Activated CD4-positive, alpha-beta memory T cell treated with anti-CD3 and anti-CD28 coated beads, Interleukin-2, amount 10 ng/mL, durations not matched to agents 7 days and 5 days (primary cell): ENCODE measurements at places on chromosomes 16 and 17.

DNA sequence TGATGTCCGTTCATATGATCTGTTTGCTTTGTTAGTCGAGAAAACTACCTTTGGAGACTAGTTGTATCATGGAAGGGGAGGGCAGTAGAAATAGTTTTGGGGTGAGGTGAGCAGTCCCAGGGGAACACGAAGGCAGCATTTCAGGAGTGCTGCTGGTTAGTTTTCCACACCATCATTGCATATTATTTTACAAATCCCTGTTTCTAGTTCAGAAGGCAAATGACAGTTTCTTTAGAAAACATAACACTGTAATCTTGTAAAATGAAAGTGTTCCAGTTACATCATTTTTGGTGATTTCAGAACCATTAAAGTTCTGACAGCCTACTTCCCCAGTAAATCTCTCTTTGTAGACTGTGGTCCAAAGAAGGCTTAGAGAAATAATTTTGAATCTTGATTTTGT is 25.4 kb downstream of the BANP start:
- DNase-seq = no peak
- no peak overlapping the region for H3K27ac ChIP-seq
- no peak overlapping the region for H3K4me3 ChIP-seq
- H3K4me1 ChIP-seq = peaks cover 25% of the 10 kb centered on the region
- no peaks in the 10 kb centered on the region for H3K27me3 ChIP-seq
- peaks cover 54% of the 10 kb centered on the region for H3K36me3 ChIP-seq

GRCh38 chr16:1244881-1245280 is 4.4 kb downstream of the TPSAB1 start:
- DNase-seq = peak; percentile 30
- no peaks in the 10 kb centered on the region for H3K36me3 ChIP-seq
- peaks cover 1% of the 10 kb centered on the region for H3K4me1 ChIP-seq
- H3K4me3 ChIP-seq = no peak overlapping the region

DNA sequence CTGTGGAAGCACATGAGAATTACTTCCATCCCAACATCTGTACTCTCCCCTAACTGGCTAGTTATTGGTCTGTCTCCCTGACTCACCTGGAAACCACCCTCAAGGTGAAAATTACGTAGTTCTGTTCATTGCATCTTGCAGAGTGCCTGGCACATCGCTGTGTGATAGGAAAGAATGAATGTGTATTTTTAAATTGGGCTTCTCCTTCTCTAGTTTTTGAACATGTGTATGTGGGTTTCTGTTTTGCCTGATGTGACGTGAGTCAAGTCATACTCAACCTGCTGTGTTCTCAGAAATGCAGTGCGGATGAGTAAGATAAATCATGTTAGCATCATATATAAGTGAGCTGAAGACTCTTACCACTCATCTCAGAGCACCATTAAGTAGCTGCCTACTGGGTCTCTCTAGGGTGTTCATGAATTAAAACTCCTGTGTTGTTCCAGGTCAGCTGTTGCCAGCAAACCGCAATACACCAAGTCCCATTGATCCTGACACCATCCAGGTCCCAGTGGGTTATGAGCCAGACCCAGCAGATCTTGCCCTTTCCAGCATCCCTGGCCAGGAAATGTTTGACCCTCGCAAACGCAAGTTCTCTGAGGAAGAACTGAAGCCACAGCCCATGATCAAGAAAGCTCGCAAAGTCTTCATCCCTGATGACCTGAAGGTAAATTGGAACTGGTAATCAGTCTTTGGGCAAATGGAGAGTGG is 50.2 kb downstream of the HLF start:
- H3K4me1 ChIP-seq = peaks cover 31% of the 10 kb centered on the region
- no peaks in the 10 kb centered on the region for H3K27me3 ChIP-seq
- H3K4me3 ChIP-seq = peak overlapping the region; percentile 15
- peaks cover 6% of the 10 kb centered on the region for H3K36me3 ChIP-seq
- peak overlapping the region; percentile 64 for H3K27ac ChIP-seq

DNA sequence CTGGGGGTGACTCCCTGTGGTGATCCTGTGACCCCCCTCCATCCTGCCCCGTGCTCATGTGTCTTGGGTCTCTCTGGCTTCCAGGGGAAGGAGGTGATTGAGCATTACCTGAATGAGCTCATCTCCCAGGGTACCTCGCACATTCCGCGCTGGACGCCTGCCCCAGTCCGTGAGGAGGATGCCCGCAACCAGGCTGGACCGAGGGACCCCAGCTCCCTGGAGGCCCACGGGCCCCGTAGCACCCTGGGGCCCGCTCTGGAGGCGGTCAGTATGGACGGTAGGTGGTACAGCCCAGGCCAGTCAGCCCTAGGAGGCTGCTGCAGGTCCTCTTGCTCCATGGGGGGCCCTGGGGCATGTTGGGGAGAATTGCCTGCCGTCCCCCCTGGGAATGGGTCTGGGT is 33.6 kb downstream of the SEC14L5 start:
- DNase-seq = no peak
- H3K36me3 ChIP-seq = no peaks in the 10 kb centered on the region
- H3K27me3 ChIP-seq = peaks cover 20% of the 10 kb centered on the region
- H3K4me3 ChIP-seq = no peak overlapping the region
- H3K4me1 ChIP-seq = no peaks in the 10 kb centered on the region
- H3K27ac ChIP-seq = no peak overlapping the region

DNA sequence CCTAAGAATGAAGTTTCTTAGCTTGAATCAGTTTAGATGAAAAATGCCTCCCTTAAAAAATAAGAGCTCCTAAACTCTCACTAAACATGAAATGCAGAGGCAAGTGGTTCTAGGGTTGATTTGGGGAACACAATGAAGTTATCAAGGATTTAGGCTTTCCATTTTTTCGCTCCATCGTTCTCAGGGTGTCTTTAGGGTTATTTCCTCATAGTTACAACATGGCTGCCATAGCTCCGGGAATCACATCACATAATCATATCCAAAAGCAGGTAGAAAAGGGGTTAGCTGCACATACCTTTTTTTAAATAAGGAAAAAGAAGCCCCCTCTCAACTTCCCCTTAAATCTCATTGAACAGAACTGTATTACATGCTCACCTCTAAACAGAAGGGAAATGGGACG is 21.4 kb downstream of the ZP2 start:
- DNase-seq = no peak
- H3K4me1 ChIP-seq = peaks cover 15% of the 10 kb centered on the region
- no peak overlapping the region for H3K4me3 ChIP-seq

GRCh38 chr16:72736074-72736473 is 311.9 kb downstream of the ZFHX3 start:
- peaks cover 2% of the 10 kb centered on the region for H3K27me3 ChIP-seq
- no peak overlapping the region for H3K4me3 ChIP-seq
- H3K4me1 ChIP-seq = no peaks in the 10 kb centered on the region
- H3K27ac ChIP-seq = no peak overlapping the region

- H3K27ac ChIP-seq = no peak overlapping the region
- no peaks in the 10 kb centered on the region for H3K4me1 ChIP-seq
- H3K4me3 ChIP-seq = no peak overlapping the region
- H3K36me3 ChIP-seq = no peaks in the 10 kb centered on the region
- no peaks in the 10 kb centered on the region for H3K27me3 ChIP-seq
These were observed 444.0 kb downstream of the HS3ST3B1 start for GRCh38 chr17:14744761-14745473.

GRCh38 chr16:57544124-57544653 is 1.7 kb downstream of the ADGRG5 start:
- H3K27me3 ChIP-seq = no peaks in the 10 kb centered on the region
- DNase-seq = peak; percentile 16
- H3K4me1 ChIP-seq = peaks cover 63% of the 10 kb centered on the region
- peak overlapping the region; percentile 72 for H3K4me3 ChIP-seq
- H3K27ac ChIP-seq = peak overlapping the region; percentile 45
- peaks cover 10% of the 10 kb centered on the region for H3K36me3 ChIP-seq

DNA sequence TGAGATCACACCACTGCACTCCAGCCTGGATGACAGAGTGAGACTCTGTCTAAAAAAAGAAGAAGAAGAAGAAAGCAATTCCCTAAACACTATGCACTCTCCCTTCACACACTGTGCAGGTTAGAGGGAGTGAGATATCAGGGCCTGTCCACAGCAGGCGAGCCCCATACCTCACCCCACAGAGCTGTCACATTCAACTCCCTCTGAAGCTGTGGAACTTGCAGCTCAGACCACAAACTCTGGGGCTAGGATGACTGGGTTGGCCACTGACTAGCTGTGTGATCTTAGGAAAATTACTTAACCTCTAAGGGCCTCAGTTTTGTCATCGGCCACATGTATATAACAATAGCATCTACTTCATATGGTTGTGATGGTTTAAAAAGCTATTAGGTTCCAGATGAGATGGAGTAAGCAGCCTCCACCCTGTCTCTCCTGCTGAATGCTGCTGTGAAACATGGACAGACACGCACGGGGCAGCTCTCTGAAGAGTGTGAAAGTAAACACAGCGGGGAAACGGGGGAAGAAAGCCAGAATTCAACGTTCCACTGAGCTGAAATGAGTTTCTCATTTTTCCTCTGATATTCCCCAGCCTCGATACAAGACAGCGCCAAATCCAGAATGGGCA is 13.6 kb upstream of the PYY start:
- no peak for DNase-seq
- H3K4me1 ChIP-seq = peaks cover 2% of the 10 kb centered on the region
- no peaks in the 10 kb centered on the region for H3K36me3 ChIP-seq
- no peak overlapping the region for H3K4me3 ChIP-seq

GRCh38 chr16:27468941-27469531 is 67.1 kb downstream of the IL21R start:
- no peaks in the 10 kb centered on the region for H3K27me3 ChIP-seq
- peaks cover 11% of the 10 kb centered on the region for H3K4me1 ChIP-seq
- H3K27ac ChIP-seq = no peak overlapping the region
- H3K4me3 ChIP-seq = no peak overlapping the region
- no peak for DNase-seq

DNA sequence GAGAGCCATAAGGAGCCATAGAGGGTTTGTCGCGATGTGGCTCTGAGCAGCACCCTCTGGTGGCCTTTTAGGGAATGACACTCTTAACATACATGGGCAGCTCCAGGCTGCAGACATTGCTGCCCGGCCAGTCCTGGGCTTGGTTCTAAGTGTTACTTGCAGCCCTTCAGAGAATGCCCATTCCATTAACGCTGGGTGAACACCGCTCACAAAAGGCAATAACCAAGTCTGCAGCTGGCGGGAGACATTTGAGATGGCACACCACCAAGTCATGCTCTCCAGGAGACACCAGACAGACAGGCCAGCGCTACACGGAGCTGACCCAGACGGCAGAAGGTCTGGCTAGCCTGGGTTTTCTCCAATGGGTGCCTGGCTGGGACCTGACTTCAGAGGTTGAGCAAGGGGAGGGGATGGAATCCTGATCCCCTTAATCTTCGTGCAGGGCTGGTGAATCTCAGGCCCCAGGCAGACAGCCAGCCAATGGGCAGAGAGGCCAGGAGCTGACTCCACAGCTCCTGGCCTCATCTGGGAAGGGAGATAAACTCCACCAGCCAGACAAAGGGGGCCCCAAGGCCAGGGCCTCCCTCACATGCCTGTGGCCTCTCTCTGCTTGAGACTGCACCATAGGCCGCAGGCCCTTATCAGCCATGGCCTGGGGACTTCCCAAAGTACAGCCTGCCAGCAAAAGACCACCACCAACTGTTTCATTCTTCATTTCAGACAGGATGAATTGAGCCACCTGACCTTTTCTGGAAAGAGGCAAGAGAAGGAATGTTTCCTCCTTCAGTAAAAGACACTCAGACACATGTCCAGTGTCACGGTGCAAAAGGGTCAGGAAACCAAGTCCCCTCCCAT is 58.8 kb downstream of the ZDHHC7 start:
- H3K27ac ChIP-seq = no peak overlapping the region
- no peak overlapping the region for H3K4me3 ChIP-seq
- H3K4me1 ChIP-seq = peaks cover 2% of the 10 kb centered on the region
- H3K27me3 ChIP-seq = peaks cover 5% of the 10 kb centered on the region

GRCh38 chr17:28777178-28777577 is 33.4 kb downstream of the TRAF4 start:
- peaks cover 19% of the 10 kb centered on the region for H3K36me3 ChIP-seq
- no peaks in the 10 kb centered on the region for H3K27me3 ChIP-seq
- H3K4me1 ChIP-seq = peaks cover 29% of the 10 kb centered on the region
- no peak for DNase-seq
- peak overlapping the region; percentile 6 for H3K27ac ChIP-seq

DNA sequence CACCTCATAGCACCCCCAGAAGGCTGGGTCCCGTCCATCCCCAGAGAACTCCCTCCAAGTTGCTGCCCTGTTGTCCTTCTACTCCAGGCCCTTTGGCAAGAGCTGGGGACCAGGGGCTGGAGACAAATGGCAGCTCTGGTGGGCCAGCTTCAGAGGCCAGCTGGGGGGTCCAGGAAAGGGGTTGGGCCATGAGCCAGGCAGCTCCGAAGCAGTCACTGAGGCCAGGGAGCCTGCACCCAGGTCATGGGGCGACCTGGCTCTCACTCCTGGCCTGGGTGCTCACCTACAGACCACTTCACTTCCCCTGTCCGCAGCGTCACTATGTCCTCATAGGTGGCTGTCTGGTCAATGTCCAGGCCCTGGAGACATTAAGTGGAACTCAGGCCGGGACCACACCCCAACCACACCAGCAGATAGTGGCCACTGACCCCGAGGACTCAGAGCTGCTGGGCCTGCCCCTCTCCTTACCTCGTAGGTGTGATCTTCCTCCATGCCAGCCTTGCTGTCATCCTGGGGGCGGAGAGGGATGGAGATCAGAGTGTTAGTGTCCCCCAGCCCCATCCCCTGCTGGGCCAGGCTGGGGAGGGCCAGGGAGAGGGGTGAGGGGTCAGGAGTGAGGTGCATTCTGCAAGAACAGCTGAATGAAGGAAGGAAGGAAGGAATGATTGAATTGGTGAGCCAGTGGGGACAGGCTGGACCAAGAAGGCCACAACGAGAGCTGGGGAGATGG is 3.0 kb downstream of the CD79B start:
- peaks cover 31% of the 10 kb centered on the region for H3K4me1 ChIP-seq
- H3K36me3 ChIP-seq = peaks cover 14% of the 10 kb centered on the region
- no peak overlapping the region for H3K4me3 ChIP-seq
- no peak overlapping the region for H3K27ac ChIP-seq
- DNase-seq = no peak

- peaks cover 56% of the 10 kb centered on the region for H3K36me3 ChIP-seq
- DNase-seq = no peak
- H3K27me3 ChIP-seq = no peaks in the 10 kb centered on the region
- H3K4me3 ChIP-seq = no peak overlapping the region
These were observed 48.1 kb downstream of the MARF1 start for GRCh38 chr16:15594711-15595320.

DNA sequence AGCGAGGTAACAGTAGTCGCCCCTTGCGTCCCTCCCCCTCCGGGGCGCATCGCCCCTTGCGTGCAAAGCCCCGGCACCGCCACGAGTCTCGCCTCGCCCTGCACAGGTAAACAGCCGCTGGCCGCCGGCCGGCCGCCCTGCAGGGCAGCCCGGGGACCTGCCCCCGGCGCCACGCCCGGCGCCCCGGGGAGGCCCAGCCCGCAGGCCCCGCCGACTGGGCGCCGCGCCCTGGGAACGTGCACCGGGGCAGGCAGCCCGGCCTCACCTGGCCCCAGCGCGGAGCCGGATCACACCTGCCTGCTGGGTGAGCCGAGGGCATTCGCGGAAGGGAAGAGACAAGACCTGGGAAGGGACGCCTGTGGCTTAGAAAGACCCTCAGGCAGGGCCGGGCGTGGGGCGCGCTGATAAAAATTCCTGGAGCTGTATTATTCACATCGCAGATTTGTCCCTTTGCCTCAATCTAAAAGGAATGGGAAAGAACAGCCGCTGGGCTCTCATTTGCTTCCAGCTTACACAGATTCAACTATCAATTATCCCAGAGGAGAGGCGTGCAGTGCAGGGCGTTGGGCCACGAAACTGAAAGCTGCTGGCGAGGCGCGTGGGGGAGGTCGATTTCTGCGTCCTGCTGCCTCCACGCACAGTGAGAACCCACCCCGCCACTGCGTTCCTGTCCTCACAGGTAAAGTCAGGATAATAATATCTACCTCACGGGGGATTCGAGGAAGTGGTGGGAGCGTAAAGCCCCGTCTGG is 451.9 kb downstream of the SLC39A11 start:
- no peaks in the 10 kb centered on the region for H3K36me3 ChIP-seq
- no peak for DNase-seq
- H3K27ac ChIP-seq = no peak overlapping the region
- H3K4me3 ChIP-seq = no peak overlapping the region
- peaks cover 5% of the 10 kb centered on the region for H3K27me3 ChIP-seq
